ENCODE measurements at places on chromosomes 16 and 17.

DNA sequence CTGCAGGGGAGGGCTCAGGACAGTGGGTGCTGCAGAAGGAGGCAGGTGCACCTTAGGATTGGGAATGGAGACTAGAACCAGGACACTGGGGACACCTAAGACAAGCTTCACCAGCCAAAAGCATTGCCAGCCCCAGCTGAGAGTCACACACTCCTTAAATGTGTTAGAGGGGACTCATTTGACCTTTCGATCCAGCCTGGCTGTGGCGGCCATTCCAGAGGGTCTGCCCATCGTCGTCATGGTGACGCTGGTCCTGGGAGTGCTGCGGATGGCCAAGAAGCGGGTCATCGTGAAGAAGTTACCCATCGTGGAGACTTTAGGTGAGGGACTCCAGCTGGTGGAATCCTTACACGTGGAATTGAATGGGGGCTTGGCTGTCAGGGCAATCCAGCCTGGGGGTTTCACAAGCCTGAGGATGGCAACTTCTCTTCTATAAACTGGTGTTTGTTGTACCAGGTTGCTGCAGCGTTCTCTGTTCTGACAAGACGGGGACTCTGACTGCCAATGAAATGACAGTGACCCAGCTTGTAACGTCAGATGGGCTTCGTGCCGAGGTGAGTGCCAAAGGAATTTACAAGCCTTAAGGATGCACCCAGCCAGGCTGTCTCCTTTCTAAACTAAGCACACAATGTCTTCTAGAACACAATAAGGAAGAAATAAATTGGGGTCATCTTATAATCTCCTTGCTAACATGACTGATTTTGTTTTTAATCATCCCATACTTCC, 65.3 kb downstream of the MEAK7 start:
- DNase-seq, result no peak

- DNase-seq, result no peak
Observed at GRCh38 chr16:85256190-85256739, 144.0 kb upstream of the CIBAR2 start.

DNA sequence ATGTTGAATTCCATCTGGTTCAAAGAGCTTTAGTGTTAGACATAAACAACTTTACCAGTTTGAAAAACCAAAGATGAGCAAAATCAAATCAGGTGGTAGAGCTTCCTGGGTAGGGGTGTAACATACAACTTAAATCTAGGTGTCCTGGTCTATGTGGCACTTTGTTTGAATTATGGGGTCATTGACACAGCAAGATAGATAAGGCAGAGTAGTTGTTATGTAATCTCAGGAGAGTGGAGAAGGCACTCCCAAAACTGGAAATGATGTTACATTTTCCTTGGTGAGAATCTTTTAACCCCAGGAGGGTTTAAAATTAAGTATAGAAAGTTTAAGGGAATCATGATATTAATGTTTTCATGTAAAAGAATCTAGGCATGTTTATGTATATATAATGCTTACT, 31.9 kb downstream of the CCDC42 start:
- DNase-seq, result no peak

DNA sequence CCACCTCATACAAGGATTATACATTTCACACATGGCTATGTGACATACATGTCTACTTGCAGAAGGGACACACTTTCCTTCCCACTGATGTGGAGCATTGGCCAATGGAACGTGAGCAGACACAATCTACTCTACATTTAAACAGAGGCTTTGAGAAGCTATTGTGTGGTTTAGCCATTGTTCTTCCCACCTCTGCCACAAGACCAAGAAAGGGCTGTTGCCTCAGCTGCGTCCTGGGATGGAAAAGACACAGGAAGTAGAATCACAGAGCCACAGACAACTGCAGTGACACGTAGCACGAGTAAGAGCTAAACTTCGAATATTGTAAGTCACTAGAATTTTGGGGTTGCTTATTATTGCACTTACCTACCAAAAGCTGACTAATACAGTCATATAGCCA, 33.3 kb downstream of the PRKCB start:
- DNase-seq, result no peak

GRCh38 chr16:69037373-69038160, 67.9 kb upstream of the HAS3 start:
- no peak for DNase-seq

GRCh38 chr17:17970699-17971430, 1.3 kb downstream of the TOM1L2 start:
- no peak for DNase-seq

DNA sequence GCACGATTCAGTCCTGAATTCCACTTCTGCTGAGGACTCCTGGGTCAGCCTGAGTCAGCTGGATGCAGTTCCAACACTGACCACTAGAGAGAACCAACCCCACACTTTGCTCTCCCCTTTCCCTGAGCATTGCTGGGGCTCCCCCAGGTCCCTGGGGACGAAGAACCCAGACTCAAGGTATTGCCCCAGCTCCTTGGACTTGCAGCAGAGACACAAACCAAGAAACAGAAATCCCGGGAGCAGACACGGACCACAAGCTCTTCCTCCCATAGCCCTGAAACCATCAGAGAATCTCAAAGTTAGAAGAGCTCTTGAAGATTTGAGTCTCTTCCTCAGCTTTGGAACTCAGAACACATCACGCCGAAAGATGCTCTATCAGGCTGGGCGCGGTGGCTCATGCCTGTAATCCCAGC, 678 bp upstream of the GH1 start:
- peak; percentile 27 for DNase-seq

- no peak for DNase-seq
Observed at GRCh38 chr16:12305847-12306801, 329.6 kb downstream of the SNX29 start.

DNA sequence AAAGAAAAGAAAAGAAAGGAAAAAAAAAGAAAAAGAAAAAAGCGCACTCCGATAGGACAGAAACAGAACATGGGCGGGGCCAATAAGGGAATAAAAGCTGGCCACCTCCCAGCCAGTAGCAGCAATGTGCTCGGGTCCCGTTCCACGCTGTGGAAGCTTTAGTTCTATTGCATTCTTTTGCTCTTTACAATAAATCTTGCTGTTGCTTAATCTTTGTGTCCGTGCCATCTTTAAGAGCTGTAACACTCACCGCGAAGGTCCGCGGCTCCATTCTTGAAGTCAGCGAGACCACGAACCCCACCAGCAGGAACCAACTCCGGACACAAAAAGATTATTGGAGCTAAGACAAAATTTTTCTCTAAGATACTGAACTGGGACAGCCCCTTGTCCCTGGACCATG, 3.1 kb upstream of the ARL5C start:
- DNase-seq, result no peak

DNA sequence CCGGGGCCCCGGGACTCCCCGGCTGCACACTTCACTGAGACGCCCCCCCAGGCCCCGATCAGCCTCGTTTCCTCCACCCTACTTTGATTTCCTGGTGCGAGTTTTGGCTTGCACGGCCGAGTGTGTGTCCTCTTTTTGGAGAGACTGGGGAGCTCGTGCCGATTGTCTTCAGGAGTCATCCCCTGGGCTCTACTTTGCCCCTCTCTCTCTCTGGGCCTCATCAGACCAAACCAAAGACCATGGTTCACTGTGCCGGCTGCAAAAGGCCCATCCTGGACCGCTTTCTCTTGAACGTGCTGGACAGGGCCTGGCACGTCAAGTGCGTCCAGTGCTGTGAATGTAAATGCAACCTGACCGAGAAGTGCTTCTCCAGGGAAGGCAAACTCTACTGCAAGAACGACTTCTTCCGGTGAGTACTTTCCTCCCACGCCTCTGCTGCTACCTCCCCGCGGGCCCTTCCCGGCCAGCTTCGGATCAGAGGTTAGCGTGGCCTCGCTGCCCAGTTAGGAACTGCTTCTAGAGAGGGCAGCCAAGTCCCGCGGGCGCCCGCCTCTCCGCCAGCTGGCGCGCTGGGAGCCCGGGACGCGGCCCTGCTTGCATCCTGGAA, 787 bp downstream of the LHX1 start:
- no peak for DNase-seq

DNA sequence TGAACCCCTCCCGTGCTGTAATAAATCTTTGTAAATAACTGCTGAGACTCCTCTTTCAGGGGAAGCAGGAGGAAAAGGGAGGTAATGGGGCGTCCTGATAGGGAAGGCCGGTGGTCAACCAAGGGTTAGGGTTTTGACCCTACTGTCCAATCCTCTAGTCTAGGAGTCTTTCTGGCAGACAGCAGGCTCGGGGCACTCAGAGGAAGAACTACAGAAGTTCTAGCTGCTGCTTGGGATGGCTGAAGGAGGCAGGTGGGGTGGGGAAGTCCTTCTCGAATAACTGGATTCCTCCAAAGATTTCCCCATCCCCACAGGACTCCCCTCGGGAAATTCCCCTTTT, 387 bp upstream of the STARD3 start:
- no peak for DNase-seq

- peak; percentile 65 for DNase-seq
Observed at GRCh38 chr17:41835800-41836549, at the start of gene NT5C3B. TSS of gene NT5C3B (minus strand) at chr17:41836232. CDS start at chr17:41836193, 39 bp downstream.

DNA sequence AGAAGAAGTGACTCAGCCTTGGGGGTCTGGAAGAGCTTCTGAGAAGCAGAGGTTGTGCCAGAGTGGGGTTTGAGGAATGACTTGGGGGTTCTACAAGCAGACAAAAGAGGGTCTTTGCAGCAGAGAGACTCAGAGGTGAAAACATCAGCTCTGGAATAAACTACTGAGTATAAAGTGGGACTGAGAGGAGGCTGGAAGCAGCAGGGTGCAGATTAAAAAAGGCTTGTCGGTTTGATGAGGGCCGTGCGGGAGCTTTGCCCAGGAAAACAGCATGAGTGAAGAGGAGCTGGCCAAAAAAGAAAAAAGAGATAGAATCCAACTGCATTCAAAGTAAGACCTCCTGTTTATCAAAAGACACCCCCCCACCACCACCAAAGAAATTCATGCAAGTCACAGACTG, 13.1 kb upstream of the ACE start:
- no peak for DNase-seq

Data from midbrain (tissue), 1 donor.